ENCODE measurements at places on chromosomes 5 and 9.

DNA sequence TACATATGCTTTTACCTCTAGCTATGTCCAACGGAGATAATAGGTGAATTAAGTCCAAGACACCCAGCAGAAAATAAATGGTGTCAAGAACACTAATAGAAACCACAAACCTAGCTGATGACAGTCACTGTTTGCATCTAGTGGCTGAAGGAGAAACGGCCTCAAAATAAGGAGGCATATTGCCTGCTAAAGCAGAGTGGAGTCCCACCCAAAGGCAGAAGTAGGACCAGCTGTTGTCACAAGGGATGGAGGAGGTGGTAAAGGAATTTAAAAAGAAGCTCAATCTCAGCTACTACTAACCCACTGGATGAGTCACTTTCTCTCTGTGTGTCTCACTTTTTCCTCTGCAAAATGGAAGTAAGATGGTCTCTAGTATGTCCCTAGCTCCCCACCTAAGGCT lies 224.3 kb downstream of the GRIA1 start:
- DNase-seq, result no peak

DNA sequence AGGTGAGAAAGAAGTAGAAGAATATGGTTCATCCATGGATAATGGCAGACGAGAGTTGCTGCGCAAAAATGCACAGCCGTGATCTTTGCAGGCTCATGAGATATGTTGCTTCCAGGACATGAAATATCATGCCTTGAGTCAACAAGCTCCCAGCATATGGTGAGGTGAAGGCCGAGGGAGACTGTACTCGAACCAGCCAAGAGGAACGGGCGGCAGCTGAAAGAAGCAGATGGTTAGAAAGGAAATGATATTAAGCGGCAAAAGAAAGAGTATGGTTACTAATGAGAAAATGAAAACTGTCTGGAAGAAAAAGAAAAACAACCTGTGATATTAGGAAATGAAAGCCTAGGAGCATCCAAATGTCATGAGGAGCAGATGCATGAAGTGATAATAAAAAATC lies 344.7 kb upstream of the DAP start:
- no peak for DNase-seq

DNA sequence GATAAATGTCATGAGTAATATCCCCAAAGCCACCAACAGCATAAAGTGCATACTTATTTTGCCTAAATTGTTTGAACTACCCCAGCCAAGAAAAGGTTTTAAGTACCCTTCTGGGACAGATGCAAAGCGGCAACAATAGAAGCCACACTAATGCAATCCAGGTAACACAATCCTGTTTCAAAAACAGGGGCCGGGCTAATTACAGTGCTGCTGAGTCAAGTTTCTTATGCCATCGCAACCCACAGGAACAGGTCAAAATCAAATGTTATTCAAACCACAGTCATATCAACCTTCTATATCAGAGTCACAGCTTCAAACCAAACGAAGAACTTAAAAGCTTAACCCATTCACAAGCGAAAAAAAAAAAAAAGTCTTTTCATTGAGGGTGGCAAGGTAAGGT lies 28.3 kb downstream of the EBF1 start:
- no peak for DNase-seq

DNA sequence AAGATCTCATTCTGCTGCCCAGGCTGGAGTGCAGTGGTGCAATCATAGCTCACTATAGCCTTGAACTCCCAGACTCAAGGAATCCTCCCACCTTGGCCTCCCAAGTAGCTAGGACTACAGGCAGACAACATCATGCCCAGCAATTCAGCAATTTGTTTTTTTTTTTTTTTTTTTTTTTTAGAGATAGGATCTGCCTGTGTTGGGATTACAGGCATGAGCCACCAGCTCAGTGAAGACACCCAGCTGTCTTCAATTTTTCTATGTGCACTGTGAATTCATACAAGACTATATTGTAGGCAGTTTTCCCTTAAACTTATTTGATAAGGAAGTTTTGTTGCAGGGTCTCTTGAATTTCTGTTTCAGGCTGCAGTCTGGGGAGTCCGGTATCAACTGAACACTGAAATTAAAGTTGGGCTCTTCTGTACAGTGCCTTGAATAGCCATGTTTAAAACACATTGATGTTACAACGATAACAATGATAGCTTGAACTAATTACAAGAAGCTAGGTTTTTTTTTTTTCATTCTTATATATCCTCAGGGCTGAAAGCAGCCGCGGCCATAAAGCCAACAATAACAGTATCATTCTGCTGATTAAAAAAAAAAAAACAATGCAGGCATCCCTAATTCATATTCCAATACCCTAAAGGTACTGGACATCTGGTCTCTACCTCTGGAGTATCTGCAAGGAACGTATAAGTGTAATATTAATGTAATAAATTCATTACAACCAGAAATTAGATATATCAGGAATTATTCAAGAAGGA lies 63.5 kb downstream of the MPDZ start:
- DNase-seq, result no peak

DNA sequence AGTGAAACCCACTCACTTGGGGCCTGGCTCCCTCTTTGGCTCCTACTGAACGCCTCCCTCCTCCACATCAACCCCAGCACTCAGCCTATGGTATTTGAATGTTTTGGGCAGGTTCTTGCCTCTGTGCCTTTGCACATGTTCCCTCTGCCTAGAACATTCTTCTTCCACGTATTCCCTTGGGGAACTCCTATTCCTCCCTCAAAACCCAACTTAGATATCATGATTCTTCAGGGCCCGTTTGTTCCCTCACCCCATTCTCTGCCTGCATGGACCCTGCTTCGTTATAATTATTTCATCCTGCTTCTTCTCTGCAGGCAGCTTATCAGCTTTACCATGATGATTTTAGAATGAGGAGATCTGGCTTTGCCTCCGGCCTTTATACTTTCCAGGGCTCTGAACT lies 215.0 kb upstream of the IER5L start:
- DNase-seq, result no peak

- DNase-seq, result no peak
Observed at GRCh38 chr5:136056771-136057335, 28.1 kb downstream of the TGFBI start.

DNA sequence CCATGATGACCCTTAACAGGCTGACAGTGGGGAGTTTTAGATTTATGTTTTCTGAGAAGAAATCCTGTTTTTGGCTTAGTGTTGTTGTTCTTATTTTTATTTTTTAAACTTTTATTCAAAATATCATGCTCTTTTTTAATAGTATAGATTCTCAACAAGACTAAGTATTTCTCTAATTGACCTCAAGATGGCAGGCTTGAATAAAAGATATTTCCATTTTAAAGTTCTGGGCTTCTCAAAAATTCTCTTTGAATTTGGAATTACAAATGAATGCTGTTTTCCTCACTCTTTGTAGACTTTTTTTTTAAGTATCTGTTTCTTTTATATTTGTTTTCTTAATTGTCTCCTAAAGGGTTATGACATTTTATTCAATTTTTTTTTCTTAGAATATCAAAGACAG lies 50.0 kb upstream of the SH3GL2 start:
- no peak for DNase-seq

- DNase-seq, result no peak
Observed at GRCh38 chr9:6924149-6924548, 166.4 kb downstream of the KDM4C start.

DNA sequence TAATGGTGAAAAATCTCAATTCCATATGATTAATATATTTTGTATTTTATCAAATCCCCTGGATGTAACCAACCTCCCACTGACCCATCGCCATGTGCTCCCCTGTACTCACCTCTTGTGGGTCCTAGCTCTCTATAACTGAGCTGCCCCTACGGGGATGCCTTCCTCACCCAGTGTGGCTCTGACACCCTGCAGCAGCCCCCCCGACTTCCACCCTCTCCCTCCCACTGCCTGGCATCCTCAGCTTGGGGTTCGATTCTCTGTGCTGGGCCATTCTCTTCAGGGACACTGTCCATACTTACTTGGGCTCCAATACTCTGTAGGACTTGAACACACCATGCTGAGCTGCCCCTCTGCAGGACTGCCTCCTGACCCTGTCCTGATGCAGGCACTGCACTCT lies 87.1 kb downstream of the PJA2 start:
- no peak for DNase-seq

DNA sequence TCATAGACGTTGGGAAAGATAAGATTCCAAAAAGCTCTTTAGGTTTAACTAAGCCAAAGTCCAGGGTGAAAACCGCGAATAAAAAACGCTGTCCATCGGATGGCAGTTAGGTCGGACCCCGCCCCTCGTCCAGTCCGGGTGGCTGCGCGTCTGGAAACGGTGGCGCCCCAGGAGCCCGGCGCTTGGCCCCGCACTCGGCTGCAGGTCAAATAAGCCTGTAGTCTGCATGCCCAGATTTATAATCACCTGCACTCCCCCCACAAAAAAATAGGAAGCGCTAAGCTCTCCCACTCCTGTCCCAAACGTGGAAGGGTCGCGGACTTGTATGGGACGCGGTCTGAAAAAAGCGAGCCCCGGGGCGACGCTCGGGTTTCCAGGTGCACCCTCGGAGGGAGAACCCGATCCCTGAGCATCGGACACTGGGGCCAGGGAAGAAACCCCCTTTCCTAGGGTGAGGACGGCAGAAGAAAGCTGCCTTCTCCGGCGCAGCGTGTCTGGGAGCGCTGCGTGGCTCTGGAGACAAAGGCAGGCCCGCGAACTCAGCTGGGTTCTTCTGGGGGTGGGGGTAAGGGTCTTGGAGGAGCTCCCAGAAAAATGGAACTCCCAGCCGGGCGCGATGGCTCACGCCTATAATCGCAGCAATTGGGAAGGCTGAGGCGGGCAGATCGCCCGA lies 923 bp upstream of the ZBTB5 start:
- peak; percentile 2 for DNase-seq

- DNase-seq, result no peak
Observed at GRCh38 chr9:2093920-2094597, 78.9 kb downstream of the SMARCA2 start.

DNA sequence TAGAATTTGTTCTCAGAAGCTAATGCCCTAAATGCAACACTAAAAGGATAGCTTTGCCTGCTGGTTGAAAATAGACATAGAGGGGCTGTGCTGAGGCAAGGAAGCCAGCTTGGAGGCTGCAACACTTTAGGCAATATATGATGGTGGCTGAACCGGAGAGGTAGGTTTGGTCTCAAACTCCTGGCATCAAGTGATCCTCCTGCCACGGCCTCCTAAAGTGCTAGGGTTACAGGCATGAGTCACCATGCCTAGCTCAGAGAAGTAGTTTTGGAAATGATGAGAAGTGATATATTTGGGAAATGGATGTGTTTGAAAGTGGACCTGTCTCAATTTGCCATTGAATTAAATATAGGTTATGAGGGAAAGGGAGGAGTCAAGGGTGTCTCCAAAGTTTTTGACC lies 10.0 kb downstream of the DUSP1 start:
- DNase-seq, result no peak

GRCh38 chr9:2740616-2741015 lies 23.3 kb downstream of the KCNV2 start:
- no peak for DNase-seq

GRCh38 chr9:124415852-124416484 lies 726 bp upstream of the PSMB7 start:
- DNase-seq, result no peak

GRCh38 chr5:143110591-143110990 lies 292.9 kb downstream of the NR3C1 start:
- no peak for DNase-seq

DNA sequence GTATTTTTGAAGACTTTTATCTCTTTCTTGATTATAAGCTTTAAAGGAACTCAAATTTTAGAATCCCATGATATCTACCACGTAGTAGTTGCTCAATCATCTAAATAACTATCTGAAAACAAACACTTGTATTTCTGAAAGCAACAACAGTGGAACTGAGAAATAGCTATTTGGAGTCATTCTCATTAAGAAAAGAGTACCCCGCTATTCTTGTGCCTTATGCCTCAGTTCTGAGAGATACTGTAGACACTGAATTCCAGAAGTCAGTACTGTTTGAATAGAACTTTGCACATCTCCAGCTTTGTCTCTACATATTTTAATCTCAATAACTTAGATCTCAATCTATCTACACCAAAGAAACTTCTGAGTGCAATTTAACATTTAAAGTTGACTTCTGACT lies 11.4 kb downstream of the CHD1 start:
- DNase-seq, result no peak

DNA sequence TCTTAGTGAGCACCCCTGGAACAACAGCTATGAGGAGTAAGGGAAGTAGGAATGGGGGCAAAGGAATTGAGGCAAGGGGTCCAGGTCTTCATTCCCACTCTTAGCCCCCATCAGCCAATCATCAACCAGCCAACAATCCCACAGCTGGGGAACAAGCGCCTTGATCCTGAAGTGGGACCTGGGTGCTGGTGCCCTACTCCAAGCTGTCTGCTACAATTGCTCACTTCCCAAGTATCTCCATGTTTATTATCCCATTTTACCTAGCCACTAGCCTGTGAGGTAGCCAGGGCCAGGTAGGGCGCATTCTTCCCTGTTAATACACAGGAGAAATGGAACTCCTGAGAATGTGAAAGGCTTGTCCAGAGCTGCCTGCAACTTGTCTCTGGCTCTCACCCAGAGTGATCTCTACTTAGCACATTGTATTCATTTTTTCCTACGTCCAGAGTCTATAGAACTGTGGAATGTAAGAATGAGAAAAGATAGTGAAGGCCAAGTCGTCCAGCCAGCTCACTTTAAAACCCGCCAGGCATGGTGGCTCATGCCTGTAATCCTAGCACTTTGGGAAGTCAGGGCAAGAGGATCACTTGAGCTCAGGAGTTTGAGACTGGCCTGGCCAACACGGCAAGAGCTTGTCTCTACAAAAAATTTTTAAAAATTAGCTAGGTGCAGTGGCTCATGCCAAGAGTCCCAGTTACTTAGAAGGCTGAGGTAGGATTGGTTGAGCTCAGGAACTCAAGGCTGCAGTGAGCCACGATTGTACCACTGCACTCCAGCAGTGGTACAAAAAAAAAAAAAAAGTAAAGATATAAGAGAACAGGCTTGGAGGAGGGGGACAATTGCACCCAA lies 6.2 kb upstream of the DNAJC18 start:
- no peak for DNase-seq

GRCh38 chr5:139692679-139693308 lies 44.6 kb downstream of the CXXC5 start:
- DNase-seq, result no peak

DNA sequence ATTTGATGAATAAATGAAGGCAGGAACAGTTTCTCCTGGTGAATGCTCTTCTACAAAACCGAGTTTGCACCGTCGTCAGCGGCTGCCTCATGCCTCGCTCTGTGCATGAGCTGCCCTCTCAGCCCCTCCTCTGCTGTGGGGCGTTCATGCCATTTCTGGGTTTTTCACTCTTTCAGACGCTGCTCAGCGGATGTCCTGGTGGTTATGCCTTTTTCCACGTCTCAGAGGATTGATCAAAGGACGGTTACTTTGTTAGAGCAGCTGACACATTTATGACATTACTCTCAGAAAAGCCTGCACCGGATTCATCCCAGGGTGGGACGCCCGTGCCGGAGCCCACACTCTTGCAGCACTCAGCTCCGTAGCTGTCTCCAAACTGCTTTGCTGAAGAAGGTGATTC lies 195.9 kb upstream of the PPP1R26 start:
- no peak for DNase-seq

- DNase-seq, result no peak
Observed at GRCh38 chr5:14228219-14228618, 85.1 kb downstream of the TRIO start.

Data from stimulated activated CD4-positive, alpha-beta T cell treated with anti-CD3 and anti-CD28 coated beads, TNF-alpha, amount 100 ng/mL, for 24 hours (primary cell).